ENCODE measurements at places on chromosomes 7 and 10.

DNA sequence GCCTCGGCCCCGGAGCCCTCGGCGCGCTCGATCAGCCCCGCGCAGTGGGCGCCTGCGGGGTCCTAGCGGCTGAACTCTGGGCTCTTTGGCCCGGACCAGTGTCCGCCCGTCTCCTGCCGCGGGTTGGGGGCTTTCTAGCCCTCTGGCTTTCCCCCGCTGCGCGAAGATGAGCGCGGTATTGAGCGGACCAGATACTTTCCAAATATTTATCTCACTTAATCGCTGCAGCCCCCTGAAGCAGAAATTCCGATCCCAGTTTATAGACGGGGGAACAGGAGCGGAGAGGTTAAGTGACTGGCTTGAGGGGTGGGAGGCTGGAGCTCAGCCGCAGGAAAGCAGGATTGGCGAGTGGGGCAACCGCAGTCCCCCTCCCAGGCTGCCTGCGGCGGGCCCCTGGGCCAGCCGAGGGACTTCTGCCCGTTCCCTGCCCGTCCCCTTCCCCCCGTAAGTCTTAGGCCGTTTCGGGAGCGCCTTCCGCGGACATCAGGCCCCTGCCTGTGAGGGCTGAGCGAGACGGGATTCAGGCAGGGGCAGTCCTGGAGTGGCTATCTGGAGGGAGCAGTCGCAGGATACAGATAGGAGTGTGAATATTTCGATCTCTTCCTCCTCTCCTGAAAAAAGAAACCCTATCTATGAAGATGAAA, 565 bp downstream of the STRIP2 start:
- DNase-seq: no peak

DNA sequence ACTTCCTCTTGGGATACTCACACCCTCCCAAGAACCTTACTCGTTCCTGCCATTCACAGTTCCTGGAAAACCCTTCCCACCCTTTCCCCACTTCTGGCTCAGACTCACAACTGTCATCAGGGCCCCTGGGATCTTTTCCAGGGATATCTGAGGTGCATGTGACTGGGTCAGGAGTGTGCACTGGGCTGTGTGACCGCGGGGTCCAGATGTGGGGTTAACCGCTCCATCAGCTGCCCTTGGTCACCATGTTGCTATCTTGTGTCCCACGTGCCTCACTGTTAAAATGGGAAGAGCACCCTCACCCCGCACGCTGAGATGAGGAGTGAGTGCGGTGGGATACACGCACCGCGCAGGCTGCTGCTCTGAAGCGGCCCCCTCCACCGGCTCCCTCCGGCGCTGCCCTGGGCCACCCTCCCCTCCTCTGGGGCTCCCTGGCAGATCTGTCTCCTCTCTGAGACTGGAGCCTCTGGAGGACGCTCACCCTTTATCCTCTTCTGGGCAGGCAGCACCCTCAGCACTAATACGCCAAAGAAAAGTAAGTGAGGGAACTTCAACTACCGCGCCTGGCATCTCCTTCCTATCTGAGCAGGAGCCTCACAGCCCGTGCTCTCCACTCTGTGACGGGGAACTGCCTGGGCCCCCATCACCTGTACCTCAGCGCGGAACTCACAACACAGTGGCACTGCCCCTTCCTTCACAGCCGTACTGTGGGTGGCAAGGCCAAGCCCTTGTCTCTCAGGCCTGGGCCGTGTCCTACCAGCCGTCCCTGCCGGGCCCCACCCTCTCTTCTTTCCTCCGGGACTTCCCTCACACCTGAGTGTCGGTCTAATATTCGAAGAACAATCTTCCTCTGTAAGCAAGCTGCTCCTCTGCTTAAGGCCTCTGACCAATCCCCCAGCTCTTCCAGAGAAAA, 15.6 kb downstream of the COBL start:
- DNase-seq: no peak

- peak; percentile 96 for DNase-seq
Measured at GRCh38 chr7:77538281-77539212, 1.5 kb downstream of the PTPN12 start.

- DNase-seq: no peak
Measured at GRCh38 chr10:87552248-87552929, 47.7 kb downstream of the MINPP1 start.

- DNase-seq: peak; percentile 76
Measured at GRCh38 chr7:92178928-92179924, at the start of gene LRRD1. Gene LRRD1, minus strand, starts transcription at chr7:92179142. Its CDS starts 13,940 bp downstream, at chr7:92165202.

GRCh38 chr10:35289198-35289597, 47.1 kb upstream of the CCNY start:
- no peak for DNase-seq

GRCh38 chr10:69892816-69893215, 91.1 kb downstream of the COL13A1 start:
- no peak for DNase-seq

DNA sequence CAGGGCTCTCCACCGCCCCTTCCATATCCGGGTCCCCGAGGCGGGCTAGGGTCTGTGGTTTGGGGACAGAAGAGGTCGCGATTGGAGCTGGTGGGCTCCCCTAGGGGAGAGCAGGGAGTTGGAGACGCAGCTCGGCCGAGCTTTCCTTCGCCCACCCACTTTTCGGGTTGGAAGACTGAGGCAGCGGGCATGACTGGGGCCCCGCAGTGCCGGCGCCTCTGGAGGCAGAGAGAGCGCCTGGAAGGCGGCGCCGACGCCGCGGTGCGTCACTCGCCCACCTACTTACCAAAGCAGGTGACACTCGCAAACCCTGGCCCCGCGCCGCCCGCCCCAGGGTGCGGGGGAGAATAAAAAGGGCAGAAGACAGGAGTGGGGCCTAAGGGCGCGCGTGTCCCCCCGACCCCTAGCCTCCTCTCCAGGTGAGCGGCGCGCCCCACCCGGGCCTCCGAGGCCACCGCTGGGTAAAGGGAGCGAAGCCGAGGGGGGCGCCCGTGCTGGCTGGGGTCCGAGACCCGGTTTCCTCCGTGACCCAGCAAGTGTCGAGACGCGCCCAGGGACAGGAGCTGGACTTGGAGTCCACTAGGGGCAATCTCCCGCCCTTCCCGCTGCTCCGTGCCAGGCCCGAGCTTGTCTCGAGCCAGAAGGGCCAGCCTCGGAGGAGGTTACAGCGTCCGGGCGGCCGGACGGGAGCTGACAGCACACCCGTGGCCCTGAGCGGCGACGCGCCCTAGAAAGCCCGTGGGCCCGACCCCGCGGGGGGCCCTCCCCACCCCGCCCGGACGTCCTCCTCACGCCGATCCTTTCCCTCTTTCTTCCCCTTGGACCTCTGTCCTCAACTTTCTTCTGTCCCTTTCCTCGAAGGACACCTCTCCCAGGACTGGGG, 34.4 kb upstream of the GRID1 start:
- DNase-seq: peak; percentile 24

DNA sequence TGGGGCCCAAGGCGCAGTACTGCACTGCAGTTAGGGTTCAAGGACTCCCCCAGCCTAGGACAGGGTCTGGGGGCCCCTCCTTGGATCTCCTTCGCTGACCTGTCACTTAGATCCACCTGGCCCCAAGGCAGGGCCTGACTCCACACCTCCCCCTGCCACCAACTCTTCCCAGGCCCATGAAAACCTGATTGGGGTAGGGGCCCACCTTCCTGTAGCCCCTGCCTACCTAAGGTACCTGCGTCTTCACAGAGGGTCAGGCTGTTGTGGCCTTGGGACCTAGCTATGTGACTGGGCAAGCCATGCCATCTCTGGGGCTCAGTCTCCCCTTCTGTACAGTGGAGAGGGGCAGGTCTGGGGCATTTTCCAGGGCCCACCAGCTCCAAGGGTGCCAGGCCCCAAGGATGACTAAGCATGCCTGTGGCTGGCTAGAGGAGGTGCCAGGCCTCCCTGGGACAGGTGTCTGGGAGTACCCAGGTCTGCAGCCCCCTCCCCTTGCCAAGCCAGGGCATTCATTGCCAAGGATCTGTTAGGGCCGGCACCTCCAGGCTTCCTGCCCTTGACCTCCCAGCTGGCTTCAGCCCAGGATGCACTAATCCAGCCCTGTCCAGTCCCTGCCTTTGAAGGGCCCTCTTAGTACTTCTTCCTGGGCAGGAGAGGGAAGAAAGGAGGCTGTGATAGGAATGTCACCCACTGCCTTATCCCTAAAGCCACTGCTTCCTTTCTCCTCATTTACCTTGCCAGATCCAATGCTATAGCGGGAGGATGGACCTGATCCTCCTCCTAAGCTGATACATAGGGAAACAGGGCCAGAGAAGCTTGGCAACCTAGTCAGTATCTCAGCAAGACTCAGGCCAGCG, 1.3 kb downstream of the LIMK1 start:
- no peak for DNase-seq

DNA sequence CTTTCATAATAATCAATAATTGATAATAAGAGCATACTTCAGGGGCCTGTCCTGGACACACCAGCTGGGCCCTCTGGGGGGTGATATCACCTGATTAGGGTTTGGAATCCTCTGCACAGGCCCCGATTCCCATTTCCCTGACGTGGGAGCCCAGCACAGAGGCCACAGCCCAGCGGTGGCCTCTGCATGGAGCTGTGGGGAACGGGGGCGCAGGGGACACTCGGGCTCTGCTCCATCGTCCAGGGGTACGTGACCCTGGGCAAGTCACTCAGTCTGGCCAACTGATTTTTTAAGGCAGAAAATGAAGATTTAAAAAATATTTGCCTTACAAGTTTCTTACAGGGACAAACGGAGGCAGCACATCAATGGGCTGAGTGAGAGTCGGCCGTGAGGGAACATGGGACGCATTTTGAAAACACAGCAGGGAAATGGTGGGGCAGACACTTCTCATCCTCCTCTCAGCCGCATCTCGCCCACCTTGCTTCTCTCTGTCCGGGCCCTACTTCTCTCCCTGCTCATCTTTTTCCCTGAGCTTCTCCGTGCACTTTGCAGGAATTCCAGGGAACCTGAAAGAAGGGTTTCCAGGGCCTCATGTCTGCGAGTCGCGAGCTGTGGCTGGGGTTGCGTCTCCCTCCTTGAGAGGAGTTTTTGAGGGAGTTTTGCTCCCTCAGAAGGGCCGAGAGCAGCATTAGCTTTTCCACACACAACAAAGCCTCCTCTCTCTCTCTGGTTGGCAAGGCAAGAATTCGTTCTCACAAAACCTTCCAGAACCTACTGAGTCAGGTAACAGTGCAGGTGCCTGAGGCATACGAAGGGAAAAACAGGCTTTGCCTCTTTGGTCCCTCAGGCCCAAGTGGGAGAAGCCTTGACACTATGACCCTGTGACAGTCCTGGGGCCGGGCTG, 312.0 kb downstream of the WDR37 start:
- DNase-seq: no peak

DNA sequence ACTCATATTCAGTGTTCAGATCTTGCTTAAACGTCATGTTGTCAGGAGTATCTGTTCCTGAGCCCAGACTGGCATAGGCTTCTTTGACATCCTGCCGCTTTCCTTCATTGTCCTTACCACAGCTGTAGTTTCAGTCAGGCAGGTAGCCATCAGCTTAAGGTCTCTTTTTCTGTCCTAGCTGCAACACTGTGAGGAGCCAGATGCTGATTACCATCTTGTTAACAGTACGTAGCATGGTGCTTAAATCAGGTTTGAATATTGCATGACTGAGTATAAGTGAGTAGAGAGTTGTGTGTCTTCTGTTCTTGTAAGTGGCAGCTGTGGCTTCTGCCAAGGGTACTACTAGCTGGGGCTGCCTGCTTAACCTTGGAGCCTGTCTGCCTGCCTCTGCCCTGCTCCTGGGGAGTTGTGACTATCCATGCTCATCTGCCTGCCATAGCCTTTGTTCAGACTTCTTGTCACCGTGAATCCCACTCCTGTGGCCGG, 92.6 kb downstream of the MAPK8 start:
- no peak for DNase-seq

DNA sequence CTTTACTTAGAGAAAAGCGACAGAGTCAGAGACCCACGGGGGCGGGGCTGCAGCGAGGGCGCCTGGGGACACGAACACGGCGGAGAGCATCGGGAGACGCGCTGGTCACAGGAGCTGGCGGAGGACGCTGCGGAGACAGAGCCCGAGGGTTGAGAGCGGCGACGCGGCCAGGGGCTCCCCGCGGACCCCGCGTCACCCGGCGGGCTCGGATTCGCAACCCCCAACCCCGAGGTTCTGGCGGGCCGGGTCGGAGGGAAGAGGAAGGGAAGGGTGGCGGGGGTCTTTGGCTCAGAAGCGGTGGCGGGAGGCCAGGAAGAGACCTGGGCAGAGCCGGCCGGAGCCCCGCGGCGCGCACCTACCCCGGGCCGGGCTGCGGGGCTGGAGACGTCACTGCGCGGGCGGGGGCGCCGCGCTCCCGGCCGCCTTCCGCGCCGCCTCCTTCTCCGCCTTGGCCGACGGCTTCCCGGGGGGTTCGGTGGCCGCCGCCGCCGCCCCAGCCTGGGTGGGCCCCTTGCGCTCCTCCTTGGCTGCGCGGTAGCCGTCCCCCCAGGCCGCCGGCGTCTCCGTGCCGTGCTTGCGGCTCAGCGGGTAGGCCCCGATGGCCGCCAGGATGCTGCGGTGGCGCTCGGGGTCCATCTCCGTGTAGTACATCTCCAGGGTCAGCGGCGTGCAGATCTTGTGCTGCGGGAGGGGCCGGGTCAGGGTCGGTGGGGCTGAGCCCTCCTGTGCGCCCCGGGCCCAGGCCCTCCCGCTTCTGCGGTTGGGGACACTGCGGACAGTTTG, 11.1 kb downstream of the CALY start:
- no peak for DNase-seq

GRCh38 chr10:83262434-83262833, 876.9 kb upstream of the GHITM start:
- no peak for DNase-seq

GRCh38 chr10:101938305-101939007, 94.9 kb upstream of the KCNIP2 start:
- no peak for DNase-seq

DNA sequence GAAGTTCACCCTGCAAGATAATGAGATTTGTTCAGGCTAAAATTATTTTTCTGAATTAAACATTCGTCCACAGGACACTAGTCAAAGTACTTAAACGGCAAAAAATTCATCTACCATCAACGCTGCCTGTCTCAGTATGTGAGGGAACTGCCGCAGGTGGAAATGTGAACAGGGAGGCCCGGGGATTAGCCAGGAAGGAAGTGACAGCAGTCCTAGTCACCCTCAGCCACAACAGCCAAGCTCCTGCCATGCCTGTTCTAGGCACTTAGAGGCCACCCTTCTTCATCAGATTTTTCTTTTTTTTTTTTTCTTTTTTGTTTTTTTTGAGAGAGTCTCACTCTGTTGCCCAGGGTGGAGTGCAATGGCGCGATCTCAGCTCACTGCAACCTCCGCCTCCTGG, 9.4 kb downstream of the NUDT5 start:
- DNase-seq: no peak

GRCh38 chr7:92279396-92280031, 33.7 kb downstream of the ANKIB1 start:
- no peak for DNase-seq

DNA sequence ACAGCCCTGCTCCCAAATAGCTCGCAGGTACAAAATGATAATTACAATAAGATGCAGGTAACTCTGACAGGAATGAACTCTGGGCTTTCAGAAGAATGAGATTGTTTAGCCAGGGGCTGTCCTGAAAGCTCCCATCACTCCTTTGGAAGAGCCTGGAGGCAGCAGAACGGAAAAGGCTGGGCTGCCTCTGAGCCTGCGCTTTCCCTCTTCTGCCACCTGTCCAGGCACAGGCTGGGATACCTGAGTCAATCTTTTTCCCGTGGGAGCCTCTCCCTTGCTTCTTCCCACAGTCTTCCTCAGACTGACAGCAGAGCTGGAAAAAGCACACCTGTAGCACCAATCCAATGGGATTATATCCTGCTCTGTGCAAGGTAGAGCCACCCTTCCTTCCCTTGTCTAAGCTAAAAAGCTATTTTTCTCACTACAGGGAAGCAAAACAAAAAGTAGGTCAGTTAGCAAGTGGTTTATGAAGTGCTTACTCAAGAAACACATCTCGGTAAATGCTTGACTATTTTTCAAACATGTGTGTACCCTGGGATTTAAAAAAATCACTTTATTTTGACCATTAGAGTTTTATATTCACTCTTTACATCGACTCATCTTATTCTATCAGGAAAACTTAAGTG, 12.3 kb upstream of the CUL1 start:
- DNase-seq: no peak

- no peak for DNase-seq
Measured at GRCh38 chr7:7918736-7919448, 49.7 kb upstream of the GLCCI1 start.

All from NCI-H460 (cell line).